ENCODE measurements at places on chromosomes 12 and 14.

DNA sequence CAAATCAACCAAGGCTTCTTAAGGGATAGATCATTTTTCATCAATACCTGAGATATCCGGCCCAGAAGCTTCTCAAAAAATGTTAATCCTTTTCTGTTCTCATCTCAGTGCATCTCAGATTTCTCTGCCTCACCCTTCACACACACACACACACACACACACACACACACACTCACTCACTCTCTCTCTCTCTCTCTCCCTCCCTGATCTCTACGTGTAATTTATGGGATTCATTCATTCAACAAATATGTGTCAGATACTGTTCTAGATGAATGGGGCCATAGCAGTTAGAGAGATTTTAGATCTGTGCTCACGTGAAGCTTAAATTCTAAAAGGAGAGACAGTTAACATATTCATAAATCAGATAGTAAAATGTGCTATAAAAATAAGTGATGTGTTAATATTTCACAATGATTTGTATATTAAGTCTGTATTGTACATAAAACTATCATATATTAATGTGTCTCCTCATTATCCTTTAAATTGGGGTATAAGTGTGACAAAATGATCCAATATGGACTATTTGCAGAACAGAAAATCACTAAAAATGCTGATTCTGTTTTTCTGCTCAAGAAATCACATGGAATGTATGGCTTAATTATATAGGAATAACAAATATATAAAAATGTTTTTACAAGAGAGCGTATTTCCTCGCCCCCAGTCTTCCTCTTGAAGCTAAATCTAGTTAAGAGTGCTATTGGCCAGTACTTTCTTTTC is 7.3 kb upstream of the FRMD6 start:
- no peak for DNase-seq

- DNase-seq: no peak
Measured at GRCh38 chr12:47834199-47834903, 14.6 kb upstream of the HDAC7 start.

DNA sequence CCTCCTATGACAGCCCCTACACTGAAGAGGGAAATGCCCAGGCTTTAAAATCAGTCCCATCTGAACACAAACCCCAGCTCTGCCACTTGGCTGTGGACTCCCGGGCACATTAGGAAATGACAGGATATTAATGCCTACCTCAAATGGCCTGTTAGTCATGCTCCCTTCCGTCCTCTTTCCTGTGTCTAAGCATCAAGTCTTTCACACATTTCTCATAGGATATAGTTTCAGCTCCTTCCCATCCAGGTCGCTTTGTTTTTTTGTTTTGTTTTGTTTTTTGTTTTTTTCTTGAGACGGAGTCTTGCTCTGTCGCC is 16.1 kb downstream of the PLEK2 start:
- DNase-seq: no peak

DNA sequence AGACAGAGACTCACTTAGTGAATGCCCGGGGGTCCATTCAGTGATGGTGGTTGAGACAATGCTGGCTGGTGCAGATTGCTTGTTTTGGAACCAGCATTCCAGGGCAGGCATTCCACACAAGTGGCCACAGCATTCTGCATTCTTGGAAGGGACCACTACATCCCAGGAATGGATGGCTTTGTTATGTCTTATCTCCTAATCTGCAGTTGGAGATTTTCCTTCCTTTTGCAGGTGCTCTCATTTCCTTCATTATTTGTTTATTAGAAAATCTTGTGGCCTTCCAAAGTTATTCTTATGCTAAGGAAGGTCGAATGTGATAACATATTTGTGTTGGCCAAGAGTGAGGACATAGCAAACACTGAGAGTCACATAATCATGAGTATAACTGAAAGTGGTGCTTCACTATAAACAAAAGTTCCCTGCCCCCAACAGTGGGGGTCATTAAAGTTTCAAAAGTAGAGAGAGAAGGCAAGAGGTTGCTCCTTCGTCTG is 66.0 kb downstream of the BMP4 start:
- DNase-seq: no peak

DNA sequence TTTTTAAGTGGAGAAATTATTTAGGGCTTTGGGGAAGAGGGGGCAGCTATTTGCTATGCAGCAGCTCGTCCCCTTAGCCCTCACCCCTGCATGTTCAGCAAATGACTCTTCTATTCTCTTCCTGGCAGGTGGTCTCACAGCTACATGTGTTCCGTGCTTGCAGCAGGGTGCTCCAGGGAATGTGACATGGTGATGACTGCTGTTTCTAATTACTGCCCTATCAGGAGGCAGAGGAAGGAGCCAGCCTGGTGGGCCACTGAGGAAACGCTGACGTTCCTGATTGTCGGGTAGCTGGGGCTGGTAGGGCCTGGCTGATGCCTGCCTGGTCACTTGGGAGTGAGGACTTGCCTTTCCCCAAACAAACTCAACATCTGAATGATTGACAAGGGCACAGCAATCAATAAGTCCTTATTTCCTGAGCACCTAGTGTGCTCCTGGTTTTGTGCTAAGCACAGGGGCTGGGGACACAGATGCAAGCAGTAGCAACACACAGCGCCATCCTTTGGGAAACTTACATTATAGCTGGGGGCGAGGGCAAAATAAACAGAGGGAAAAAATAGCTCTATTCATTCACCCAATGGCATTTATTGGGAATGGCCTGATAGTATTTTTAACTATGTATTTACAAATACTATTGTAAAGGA is 377.8 kb downstream of the FUT8 start:
- no peak for DNase-seq

DNA sequence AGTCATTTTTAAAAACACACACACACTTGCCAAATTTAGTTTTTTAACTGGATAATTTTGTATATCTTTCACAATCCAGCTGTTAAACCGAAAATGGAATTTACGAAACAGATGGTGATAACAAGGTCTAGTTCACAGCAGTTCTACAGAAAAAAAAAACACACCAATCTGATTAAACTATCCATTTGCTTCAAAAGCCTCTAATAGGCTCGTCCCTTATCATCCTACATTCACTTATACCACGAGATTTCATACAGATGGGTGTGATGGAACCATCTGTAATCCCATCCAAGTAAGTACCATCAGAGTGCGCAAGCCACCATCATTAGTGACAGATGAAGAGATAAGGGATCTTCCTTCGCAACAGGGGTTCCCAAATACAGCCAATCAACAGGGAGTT is 20.1 kb downstream of the GCH1 start:
- no peak for DNase-seq

GRCh38 chr14:63852271-63852816 is 460 bp upstream of the SYNE2 start:
- DNase-seq: no peak

GRCh38 chr14:99596071-99596627 is 7.9 kb downstream of the CCDC85C start:
- no peak for DNase-seq

DNA sequence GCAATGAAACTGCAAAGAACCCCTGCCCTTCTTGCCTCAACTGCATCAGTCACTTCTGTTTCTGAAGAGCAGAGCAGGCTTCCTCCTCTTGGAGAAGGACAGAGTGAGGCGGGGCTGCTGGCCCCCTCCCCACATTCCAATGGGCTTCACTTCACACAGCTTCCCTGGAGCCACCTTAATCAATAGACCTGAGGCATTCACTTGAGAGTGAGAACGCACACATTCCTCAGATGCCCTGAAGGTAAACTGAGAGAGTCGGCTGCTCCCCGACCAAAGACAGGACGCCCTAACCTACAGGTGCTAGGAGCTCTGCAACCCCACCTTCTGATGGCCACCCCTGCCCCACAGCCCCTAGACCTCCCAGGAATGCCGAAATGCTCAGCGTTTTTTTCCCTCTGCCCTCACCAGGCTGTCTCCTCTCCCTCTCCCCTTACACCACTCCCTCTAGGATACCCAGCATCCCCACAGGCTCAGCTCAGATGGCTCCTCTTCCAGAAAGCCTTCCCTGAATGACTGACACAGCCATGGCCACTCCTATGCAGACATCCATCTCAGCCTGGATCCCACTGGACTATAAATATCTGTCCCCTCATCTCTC is 31.1 kb downstream of the SYNE3 start:
- no peak for DNase-seq

DNA sequence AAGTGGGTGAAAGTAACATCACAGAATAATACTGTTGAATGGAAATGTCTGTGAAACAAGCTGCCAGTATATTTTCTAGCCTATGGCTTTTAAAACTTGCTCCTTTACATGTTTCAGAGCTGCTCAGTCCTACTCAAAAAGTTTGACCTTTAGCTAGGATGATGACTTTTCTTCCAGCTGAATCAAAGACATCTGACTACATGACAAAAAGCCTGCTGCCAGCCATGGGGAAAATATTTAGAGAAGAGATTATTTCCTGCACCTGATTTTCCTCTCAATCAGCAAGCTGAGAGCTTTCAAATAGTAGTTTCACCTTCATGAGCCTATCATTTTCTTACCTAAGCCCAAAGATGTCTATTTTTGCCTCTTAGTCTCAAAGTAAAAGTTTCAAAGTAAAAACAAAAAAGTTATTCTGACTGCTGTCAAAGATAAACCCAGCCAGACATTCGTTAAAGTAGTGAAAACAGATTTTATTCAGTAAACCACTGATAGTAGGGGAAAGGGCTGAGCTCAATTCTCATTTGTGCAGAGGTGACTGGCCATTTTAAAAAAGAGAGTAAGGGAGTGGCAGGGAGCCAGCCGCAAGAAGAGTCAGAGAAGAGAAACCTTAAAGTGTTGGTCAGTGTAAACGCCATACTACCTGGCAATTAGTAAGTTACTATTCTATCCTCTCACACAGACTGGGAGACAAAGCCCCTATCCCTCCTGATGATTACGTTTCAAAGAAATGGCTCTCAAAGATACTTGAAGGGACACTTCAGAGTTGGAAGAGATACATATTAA is 2.2 kb downstream of the ATP6V1D start:
- DNase-seq: no peak

DNA sequence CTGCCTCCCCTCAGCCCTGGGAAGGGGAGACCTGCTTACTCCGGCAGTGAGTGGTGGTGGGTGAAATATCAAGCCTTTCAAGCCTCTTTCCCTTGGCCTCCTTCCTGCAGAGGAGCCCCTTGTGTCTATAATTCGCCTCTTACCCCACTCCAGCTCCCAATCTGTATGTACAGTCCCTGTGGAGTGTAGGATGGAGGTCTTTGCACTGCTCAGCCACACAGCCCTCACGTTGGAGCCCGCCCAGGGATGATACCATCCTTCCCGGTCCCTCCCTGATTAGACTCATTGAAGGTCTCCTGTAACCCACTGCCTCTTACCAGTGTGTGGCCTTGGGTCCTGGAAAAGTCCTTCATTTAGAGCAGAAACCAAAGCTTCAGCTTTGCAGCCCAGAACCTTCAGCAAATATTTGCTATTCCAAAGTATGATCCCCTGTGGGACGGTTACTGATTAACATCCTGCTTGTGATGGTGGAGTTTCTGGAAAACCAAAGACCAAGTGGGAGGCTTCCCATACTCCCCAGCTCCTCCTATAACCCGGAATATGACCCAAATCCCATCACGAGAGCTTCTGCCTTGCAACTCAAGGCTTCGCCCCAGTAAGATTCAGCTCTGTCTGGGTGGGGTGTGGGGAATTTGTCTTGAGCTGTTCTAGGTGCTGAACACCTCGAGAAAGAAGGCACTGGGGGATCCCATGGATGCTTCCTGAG is at the start of gene SERPINA10:
Gene SERPINA10, minus strand, starts transcription at position 397 of the 706 bp plus-strand sequence. CDS start 2,675 bp downstream, outside the sequence.
- no peak for DNase-seq

DNA sequence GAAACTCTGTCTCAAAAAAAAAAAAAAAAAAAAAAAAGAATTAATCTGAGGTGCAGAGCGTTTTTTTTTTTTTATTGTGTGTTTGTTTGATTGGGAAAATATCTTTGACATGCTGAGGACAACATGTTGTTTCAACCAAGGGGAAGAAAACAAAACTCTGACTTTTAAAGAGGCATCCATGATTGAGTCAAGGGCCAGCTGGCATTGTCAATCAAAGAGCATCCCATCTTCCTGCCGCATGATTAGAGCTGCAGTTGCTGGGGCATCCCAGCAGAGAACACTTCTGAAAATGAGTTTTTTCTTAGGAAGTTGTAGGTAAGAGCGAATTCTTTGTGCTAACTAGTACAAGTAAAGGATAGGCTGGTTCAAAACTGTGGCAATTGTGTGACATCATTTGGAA is 200.9 kb upstream of the DAAM1 start:
- DNase-seq: no peak

DNA sequence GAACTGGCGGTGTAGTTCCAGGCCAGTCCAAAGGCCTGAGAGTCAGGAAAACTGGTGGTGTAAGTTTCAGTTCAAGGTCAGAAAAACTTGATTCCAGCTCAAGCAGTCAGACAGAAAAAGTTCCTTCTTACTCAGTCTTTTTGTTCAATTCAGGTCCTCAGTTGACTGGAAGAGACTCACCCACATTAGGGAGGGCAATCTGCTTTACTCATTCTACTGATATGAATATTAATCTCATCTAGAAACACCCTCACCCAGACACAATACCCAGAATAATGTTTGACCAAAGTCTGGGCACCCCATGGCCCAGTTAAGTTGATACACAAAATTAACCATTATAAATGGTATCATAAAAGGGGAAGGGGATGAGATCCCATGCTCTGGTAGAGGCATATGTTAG is 50.1 kb upstream of the LTA4H start:
- no peak for DNase-seq

DNA sequence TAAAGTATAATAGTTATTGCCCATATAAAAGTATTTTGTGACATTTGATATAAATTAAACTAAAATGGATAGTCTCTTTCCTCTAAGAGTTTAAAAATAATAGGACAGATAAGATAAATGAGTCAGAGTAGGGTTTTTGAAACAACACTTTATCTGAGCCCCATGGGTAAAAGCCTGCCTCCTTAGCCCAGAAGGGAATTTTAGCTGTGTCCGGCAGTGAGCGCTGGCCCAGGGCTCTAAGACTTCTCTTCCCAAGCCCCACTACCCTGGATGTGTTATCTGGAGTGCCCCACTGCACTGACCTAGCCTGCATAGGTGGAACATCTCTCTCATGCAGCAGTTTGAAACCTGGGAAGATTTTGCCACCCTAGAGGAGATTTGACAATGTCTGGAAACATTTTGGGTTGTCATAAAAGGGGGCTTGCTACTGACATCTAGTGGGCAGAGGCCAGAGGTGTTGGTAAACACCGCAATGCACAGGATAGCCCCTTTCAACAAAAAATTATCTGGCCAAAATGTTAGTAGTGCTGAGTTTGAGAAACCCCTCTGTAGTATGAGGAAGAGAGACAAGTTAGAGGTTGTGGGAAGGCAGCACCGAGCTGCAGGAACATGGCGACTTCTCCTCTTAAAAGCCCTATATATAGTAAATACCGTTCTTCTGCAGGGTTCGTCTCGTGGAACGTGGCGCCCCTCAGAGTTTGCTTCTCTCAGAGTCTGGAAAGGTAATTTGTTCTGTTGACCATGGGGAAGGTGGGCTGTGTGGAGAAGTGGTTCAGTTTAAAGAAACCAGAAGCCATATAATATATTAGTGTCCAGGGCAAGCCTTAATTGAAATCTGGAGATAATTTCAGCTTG is 29.3 kb upstream of the ATF1 start:
- peak; percentile 25 for DNase-seq

DNA sequence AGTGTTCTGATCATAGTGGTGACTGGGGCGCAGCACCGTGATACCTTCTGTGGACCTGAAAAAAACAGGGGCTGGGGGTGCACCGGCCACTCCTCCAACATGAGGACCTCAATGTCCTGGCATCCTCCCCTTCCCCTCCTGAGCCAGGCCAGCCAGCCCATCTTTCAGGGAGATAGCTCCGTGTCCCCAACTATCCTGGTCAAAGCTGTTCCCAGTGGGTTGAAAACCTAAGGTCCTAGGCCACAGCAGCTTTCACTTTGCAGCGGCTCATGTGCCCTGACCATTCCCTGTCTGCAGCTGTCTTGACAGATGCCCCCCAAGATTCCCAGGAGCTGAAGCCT is 75.7 kb downstream of the BCL11B start:
- DNase-seq: no peak

Measured in CD4-positive, alpha-beta T cell treated with Interleukin-21 for 1 hour (primary cell).